ENCODE measurements at places on chromosomes 7 and 10. TPM values are rescaled to one million over a fixed set of nuclear protein-coding genes. Genes with fewer than 3 reads are reported as not detected.

- no peak for DNase-seq
Measured at GRCh38 chr10:46270086-46270811, 16.5 kb upstream of the ANTXRL start.

GRCh38 chr7:19715499-19715898, 6.7 kb upstream of the POLR1F start:
- no peak for DNase-seq

GRCh38 chr7:155462163-155462735, 4.3 kb downstream of the EN2 start:
- peak; percentile 49 for DNase-seq

DNA sequence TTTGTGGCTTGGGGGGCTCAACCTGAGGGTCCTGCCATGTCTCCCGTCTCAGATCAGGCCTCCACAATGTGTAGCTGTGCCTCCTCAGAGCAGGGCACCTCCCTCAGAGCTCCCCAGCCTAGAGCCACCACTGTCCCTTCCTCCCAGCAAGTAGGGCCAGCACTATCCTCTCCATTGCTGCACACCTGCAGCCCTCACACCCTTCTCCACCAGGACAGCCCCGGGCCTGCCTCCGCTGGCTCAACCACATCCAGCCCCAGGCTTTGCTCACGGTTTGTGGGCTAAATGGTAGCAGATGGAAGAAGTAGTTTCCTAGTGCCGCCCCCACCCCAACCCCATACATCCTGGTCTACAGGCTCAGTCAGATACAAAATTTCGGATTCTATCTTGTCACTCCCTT, 10.1 kb downstream of the NFKB2 start:
- no peak for DNase-seq

DNA sequence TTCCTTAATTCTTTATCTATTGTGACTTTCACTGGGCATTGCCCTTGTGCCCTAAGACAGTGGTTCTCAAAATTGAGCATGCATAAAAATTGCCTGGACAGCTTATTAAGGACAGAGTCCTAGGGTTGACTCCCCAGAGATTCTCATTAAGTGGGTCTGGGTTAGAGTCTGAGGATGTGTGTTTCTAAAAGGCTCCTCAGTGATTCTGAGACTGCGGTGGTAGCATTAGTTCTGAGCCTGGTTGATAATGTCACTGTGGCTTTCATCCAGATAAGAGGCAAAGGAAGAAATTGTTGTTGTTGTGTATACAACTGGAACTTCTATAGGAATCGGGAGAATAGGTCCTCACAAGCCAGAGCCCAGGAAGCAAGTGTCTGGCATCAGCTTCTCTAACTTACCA, 1.3 kb downstream of the IFIT2 start:
- no peak for DNase-seq

DNA sequence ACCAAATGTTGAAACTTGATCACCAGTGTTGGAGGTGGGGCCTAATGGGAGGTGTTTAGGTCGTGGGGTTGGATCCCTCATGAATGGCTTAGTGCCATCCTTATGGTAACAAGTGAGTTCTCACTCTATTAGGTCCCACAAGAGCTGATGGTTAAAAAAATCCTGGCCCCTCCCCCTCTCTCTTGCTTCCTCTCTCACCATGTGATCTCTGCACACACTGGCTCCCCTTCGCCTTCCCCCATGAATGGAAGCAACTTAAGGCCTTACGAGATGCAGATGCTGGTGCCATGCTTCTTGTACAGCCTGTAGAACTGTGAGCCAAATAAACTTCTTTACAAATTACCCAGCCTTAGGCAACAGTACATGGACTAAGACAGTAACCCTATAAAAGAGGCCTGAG, 62.7 kb downstream of the PPP1R3C start:
- no peak for DNase-seq

- no peak for DNase-seq
Measured at GRCh38 chr10:99325281-99325680, 3.9 kb upstream of the CNNM1 start.

DNA sequence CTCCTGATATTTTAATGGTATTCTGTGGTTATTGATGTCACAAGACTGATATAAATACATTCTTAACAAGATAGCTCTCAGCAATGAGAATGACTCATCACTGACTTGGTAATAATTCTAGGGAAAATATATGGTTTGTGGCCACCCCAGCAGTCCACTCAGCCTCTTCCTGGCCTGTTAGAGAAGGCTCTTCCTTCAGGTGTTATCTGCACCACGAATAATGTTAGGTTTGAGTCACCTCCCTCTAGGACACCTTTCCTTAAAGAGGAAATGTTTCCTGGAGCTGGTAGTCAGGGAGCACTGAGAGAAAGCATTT, 163.3 kb downstream of the SVIL start:
- DNase-seq: no peak

GRCh38 chr10:75187961-75188426, 22.6 kb upstream of the VDAC2 start:
- peak; percentile 77 for DNase-seq

GRCh38 chr10:104778371-104778770, 137.3 kb downstream of the SORCS3 start:
- DNase-seq: no peak

DNA sequence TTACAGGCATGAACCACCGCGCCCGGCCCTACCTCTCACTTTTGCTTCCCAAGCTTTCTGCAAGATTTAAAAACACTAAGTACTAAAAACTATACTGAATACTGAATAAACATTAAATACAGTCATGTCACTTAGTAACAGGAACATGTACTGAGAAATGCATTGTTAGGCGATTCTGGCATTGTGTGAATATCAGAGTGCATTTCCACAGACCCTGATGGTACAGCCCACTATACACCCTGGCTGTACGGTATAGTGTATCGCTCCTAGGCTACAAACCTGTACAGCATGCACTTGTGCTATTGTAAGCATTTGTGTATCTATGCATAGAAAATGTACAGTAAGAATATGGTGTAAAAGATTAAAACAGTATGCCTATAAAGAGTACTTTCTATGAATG, 29.1 kb downstream of the PDIA4 start:
- DNase-seq: no peak

DNA sequence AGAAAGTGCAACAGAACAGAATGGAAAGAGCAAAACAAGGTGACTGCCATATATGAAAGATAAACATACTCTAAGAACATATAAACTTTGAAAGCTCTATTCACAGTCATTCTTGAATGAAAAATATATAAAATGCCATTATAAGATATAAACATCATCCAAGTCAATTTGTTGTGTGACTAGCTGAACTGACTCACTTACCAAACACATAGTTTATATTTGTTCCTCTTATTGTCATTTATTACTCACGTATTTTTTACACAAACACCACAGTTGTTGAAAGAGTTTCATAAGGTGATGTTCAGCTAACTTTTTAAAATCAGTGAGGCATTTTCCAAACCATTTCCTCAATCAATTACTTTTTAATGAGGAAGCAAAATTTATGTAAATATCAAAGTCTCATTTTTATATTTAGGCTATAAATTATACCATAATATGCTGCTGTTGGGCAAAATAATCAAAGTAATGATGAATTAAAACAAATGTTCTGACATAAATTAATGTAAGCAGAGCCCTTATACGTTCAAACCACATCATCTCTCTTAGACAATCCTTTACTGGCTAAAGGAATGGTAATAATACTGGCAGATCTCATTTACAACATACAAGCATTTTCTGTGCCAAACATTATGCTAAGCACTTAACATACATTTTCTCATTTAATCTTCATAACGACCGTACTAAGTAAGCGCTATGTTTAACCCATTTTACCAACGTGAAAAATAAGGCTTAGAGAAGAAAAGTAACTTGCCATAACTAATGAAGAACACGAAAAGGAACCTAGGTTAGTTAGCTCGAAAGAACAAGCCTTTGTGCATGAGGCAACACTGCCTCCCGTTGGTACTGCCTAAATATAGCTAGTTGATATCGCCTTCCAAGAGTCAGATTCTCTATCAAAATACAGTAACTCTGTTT, 7.3 kb downstream of the LRRN3 start:
- DNase-seq: no peak

DNA sequence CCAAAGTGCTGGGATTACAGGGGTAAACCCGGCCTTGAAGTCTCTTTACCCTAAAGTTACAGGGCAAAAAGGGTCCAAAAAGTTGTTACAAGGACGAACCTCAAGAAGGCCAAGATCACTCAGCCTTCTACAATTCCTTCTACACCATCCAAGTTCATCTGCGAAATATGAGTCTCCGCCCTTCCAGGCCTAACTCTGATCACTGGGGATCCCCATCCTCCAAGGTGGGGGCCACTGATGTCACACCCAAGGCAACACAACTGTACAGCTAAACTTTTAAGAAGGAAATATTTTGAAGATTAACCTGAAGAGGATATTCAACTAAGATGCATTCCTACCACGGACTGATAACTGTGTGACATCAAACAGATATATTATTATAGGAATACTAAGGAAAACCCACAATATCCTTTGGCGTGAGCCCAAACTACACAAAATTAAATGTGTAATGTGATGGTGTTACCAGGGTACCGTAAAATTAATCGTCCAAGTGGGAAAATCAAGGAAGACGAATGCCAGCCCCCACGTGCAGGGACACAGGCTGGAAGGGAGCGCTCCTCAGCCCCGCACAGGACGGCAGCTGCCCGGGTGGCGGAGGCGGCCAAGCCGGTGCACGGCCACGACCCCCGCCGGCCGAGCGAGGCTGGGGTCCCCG, 1.0 kb downstream of the PAXIP1 start:
- DNase-seq: no peak

- DNase-seq: no peak
Measured at GRCh38 chr10:86595496-86595895, 58.9 kb upstream of the OPN4 start.

DNA sequence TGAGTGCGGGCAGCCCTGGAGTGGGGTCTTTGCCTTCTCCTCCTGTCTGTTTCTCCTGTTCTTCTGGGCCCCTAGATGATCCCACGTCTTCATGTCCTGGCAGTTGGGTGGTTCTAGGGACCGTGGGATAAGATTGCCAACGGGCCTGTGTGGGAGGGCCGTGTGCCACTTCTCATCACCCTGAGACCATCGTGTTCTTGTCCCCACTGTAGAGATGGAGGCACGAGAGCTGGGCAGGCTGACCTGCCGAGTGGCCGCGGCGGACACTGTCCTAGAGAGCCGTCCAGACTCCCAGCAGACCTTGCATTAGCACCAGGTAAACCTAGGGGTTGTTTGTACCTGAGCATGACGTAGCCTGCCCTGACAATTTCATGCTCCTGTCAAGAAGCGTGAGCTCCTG, 18.5 kb upstream of the UBE3C start:
- DNase-seq: no peak

DNA sequence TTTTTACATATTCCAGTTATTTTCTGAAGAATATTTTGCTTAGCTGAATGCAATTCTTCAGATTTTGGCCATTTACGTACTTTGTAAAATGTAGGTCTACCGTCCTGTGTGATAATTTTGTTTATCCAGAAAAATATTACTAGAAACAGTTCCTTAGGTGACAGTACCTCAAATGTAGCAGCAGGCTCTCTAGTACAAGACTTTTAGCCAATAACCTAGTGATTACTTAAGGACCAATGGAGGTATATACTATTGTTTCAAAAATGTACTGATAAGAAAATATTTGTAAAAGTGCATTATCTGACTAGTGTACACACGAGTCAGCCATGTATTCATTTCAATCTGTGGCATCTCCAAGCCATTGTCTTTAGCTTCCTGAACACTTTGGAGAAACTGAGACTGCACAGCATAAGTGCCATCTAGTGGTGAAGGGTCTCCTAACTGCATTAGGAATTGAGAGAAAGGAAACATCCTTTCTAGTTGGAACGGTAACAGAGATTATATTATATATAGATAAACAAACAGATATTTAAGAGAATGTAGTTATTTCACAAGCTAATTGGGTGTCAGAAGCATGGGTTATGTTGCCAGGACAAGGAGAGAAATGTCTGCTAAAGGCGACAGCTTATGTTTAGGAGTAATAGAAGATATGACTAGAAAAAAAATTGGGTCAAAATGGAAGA, 23.7 kb downstream of the RTKN2 start:
- DNase-seq: peak; percentile 75

DNA sequence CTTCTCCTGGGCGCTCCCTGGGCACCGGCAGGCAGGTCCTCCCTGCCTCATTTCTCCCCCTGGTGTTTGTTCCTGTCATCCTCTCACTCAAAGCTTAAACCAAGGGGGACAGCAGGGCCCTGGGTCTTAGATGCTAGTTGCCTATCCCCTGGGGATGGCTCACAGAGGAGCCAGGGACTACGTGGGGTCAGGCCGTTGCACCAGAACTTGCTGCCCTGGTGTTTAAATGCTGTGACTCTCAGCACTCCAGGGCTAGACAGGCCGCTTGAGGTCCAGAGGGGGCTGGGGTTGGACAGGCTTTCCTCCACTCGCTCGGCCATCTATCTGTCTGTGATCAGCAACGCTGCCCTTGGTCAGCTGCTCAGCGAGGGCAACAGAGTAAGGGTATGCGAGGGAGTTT, 340.3 kb downstream of the CXCL12 start:
- no peak for DNase-seq

DNA sequence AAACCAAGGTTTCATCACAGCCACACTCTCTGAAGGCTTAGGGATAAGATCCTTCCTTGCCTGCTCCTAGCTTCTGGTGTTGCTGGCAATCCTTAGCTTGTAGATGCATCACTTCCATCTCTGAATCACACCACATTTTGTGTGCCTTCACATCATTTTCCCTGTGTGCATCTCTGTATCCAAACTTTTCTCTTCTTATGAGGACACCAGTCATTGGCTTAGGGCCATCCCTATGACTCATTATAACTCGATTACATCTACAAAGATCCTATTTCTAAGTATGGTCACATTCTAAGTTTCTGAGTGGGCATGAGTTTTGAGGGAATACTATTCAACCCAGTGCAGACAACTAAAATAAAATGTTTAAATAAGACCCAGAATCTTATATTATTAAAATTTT, 121.7 kb downstream of the C7orf25 start:
- no peak for DNase-seq

DNA sequence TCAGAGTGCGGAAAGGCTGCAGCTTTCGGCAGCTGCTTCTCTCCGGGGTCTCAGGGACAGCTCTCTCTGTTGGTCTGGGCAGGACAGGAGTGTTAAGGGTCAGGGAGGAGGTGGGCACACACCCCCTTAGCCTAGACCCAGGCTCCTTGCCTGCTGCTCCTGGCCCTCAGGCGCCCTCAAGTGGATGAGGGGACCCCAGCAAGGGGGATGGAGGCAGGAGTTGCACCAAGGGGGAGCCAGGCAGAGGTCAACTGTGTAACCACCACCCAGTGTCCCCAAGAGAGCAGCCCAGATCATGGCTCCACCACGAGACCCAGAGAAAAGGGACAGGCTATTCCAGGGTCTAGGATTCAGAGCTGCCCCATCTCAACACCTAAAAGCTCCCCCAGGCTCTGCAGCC, 26.9 kb downstream of the SPOCK2 start:
- DNase-seq: no peak

Gene WEE2
- total RNA-seq: not detected

Gene RAMP3
- total RNA-seq: not detected

Gene SBDS
- total RNA-seq: 56.7 TPM

Gene RNF32
- total RNA-seq: not detected

Gene SPDYE6
- total RNA-seq: not detected

Gene DDC
- not detected for total RNA-seq

Gene PRTFDC1
- not detected for total RNA-seq

Gene ARHGEF35
- 1.2 TPM for total RNA-seq

Gene C10orf67
- not detected for total RNA-seq

Gene SLC16A9
- total RNA-seq: 0.45 TPM

Gene SPDYE9
- not detected for total RNA-seq

Gene CHAT
- not detected for total RNA-seq

Gene DOCK4
- total RNA-seq: 1.8 TPM
